ENCODE measurements at places on chromosomes 7 and 10. TPM values are rescaled to one million over a fixed set of nuclear protein-coding genes. Genes with fewer than 3 reads are reported as not detected.

C10orf67 gene
- total RNA-seq = 0.07 TPM

HOXA9 gene
- not detected for total RNA-seq

NODAL gene
- not detected for total RNA-seq

MRPL32 gene
- 54.4 TPM for total RNA-seq

TUBB8 gene
- not detected for total RNA-seq

- H3K4me3 ChIP-seq = no peak overlapping the region
- peaks cover 54% of the 10 kb centered on the region for H3K36me3 ChIP-seq
- no peaks in the 10 kb centered on the region for H3K27me3 ChIP-seq
- H3K4me1 ChIP-seq = no peaks in the 10 kb centered on the region
- H3K27ac ChIP-seq = no peak overlapping the region
- no peak for DNase-seq
Observed at GRCh38 chr7:158760936-158761335, 56.3 kb upstream of the NCAPG2 start.

Measured in activated CD8-positive, alpha-beta memory T cell treated with anti-CD3 and anti-CD28 coated beads, Interleukin-2, amount 10 ng/mL, durations not matched to agents 7 days and 5 days (primary cell).